ENCODE measurements at places on chromosomes 7 and 10.

DNA sequence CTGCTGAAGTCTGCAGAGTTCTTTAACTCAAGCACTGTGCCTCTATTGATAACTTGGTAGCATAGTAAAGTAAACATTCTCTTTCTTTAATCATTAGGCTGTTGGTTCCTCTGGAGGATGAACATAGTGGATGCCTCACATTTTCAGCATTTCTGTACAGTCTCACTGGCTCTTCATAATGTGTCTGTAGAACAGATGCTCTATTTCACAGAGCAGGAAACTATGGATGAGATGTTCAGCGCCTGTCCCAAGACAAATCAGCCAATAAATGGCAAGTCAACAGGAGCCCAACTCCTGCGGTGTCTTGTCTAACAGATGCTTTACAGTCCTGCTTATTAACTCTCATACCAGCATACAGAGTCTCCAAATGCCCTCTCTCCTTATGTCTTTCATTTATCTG lies 36.5 kb downstream of the NRBF2 start:
- DNase-seq, result no peak

DNA sequence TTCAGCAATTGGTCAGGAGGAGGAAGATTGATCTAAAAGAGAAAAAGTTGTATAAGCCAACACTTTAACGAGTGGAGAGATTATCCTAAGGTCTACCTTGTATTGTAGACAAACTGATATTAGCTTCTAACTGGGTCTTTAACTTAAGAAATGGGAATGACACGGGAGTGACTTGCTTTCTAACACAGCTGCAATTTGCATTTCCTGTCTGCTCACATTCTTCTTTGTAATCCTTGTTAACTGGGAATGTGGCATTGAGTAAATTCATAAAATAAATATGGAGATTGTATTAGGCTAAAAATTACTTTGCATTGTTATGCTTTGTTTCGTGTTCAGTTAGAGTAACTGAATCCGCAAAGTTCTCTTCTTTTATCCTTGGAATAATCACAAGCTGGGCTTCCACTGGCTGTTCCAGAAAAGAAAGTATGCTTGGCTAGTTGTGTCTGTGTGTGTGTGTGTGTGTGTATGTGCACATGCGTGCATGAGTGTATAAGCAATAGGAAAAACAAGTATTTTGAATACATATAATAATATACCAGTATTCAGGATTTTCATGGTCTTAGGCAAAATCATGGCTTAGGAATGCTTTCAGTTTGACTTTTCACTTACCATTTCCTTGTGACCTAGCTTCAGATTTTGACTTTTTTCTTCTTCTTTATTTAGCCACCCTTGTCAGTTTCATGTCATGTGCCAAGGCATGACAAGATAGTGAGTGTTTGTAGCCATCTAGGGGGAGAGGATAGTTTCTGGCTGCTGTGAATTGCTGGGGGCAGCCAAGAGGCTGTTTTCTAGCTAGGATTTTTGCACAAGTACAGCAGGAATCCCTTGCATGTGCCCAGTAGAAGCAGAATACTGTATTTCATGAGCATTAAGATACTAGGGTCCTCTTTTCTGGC lies 54.5 kb upstream of the FZD8 start:
- no peak for DNase-seq

DNA sequence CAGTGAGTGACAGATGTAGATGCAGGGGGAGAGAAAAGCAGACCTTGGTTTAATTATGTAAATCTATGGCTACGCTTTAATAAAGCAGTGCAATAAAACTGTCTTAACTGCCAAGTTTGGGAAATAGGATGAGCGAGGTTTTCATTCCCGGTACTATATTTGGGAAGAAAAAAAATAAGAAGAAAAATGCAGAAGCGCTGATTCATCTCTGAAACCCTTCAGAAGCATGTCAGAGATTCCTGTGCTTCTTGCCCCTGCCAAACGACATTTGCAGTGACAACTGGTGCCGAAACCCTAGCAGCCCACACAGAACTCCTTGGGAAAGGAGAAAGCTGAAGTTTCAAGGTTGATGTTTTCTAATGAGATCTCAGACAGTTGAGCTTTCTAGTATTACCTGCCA lies 380.7 kb downstream of the REEP3 start:
- no peak for DNase-seq

- DNase-seq, result no peak
Measured at GRCh38 chr10:131925011-131925649, 24.3 kb downstream of the PPP2R2D start.

DNA sequence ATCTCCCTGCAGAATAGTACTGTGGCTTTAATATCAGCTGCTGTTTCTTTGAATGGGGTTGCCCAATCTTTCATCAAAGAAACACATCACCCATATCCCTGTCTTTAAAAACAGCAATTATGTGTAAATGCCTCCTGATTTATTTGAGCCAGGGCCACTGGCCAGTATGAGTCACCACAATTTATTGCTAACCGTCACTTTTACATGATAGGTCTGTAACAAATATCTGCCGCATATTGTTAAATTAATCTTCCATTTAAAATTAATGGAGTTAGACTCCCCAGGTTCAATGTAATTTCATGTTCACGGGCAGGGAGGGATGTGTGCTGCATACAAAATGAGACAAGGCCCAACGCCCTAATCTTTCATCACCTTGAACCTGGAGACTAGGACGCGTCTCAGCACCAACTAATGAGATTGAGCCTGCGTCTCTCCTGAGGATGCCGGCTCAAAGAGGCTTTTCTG lies 673.4 kb downstream of the AUTS2 start:
- DNase-seq, result no peak

DNA sequence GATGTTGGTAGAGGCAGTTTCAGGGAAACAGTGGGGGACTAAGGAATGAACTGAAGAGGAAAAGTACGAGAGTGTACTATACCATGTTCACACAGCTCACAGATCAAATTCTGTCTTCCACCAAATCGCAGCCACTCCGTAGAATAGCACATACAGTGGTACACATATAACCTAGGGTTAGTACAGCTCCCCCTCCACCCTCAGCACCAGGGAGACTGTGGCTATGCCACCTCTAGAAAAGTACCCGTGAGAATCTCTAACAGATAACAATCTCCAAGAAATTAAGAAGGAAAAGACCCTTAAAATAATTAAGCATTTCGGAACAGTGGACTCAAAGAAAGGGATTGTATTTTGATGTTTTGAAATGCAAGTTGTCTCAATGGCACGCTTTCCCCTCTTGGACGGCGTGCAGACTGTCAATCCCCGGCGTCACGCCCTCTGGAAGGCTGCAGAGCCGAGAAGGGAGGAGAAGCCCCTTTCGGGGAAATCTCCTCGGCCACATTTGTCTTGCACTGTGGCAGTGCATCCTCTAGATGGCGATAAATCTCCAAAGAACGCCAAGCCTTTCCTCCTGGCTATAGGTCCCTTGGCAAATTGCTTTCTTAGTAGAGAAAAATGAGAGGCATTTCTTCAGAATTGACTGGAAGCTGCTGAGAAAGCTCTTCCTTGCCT lies 345.0 kb downstream of the REEP3 start:
- DNase-seq, result peak; percentile 18

- DNase-seq, result peak; percentile 75
Measured at GRCh38 chr10:103069453-103070331, 123.4 kb downstream of the NT5C2 start.

- no peak for DNase-seq
Measured at GRCh38 chr7:33829536-33829935, 75.8 kb upstream of the BMPER start.

DNA sequence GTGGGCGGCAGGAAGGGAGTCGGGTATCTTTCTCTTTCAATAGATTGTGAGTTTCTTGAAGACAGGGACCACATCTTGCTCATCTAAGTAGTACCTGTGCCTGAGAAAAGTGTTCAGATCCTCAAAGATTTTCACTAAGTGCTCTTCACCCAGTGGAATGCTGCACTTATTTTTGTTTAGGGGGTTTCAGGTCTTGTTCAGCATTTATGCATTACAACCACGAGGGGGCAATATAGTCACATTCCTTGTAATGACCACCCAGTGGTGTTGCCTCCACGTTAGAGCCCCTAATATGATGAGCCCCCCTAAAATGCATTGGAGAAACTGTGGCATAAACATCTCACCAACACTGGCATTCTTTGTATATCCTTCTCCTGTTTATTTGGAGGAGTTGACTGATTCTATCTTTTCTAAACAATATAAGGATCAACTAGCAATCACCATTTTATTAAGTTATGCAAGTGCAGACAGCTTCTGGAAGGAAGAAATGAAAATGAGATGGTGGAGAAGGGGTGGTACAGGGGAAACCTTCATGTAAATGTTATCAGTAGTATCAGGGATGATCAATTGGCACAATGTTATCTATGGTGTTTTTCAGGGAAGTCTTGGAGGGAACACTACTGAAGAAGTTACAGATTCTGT lies 3.1 kb upstream of the PAPSS2 start:
- DNase-seq, result peak; percentile 42

GRCh38 chr10:74995806-74996205 lies 115.7 kb upstream of the SAMD8 start:
- no peak for DNase-seq

DNA sequence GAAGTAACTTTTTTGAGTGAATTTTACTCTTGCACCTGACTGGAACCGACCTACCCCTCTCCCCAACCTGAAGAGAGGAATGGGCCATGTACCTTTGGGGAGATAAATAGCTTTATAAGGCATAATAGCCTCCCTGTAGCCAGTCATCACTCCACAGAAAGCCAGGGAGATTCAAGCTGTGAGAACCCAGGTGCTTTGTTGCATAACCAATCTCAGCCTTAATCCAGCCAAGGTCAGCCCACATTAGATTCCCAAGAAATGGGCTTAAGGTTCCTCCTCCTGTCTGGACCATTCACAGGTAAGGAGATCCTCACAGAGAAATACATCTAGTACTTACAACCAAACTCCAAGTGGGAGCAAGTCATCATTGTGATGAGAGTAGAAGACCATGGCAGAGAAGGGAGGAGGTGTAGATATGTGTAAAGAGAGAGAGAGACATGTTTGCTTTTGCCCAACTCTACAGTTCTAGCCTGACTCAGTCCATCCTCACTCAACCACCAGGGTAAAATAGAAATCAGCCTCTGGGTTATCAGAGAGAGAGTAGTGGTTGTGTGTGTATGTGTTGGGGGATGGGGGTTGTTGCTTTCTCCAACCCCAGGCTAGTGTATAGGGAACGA lies 23.6 kb downstream of the SKIDA1 start:
- no peak for DNase-seq

- DNase-seq, result peak; percentile 69
Measured at GRCh38 chr7:7761974-7762779, 43.8 kb upstream of the RPA3 start.

DNA sequence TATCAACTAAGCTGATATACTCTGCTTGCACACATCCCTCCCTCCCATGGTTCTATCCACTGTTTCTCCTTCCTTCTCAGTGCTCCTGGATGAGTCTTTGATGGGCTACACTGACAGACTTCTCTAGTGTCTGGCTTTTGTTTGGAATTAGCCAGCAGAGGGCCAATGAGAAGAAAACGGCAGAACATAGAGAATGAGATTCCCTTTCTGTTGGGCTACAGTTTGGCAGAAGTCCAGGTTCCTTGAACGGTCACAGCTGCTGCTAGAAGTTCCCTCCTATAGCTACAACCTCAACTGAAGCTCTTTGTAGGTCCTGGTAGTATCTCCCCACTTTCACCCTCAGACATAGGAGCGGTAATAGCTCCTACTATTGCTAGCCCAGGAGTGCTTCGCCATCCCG lies 251.1 kb upstream of the LRRN3 start:
- no peak for DNase-seq

DNA sequence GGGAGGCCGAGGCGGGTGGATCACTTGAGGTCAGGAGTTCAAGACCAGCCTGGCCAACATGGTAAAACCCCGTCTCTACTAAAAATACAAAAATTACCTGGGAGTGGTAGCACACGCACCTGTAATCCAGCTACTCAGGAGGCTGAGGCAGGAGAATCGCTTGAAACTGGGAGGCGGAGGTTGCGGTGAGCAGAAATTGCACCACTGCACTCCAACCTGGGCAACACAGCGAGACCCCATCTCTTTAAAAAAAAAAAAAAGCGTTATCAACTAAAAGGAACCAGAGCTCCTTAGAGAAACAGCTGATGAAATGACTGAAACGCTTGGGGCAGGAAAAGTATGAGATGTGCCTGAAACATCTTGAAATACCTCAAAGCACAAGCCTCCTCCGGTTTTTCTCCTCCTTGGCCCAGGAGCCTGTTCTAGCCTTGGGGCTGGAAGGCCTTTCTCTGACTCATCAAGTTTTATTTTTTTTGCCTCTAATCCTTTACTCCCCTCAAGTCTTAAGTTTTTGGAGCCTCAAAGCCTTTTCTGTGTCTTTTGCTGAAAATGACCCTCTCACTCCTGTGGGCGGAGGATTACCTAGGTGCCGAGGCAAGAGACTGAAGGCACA lies 2.6 kb upstream of the METTL27 start:
- no peak for DNase-seq

- DNase-seq, result no peak
Measured at GRCh38 chr7:81053623-81054022, 134.8 kb upstream of the SEMA3C start.

DNA sequence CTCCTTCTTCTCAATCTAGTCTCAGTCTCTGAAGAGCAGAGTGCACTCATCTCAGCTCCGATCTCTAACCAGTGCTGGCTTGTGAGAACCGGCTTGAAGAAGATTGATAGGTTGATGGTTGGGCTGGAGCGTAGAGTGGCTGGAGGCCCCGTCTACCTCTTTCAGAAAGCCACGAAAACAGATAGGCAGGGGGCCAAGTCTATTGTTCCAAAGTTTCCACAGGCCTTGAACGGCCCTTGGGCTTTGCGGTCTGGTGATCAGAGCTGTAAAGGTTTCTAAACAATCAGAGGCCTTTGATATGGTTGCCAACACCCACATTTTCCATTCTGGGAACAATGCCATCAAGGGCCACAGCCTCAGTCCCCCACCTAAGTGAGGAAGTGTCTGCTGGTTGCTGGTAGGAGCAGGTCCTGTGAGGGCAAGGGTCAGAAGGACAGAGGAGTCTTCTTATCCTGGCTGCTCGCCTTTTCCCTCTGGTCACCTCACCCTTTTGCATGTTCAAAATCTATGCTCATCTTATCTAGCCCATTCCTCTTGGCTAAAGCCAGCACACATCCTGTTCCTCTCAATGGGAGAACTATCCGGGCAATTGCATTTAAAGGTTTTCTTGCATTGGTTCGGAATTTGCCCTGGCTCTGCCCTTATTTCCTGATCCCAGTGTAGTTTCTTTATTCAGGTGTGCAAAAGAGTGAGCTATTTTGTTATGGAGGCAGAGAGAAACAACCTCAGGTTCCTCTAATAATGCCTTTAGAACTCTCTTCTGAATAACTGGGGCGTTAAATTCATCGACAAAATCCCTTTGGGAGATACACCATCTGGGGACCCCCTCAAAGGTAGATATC lies 70.3 kb upstream of the KMT2E start:
- peak; percentile 77 for DNase-seq

DNA sequence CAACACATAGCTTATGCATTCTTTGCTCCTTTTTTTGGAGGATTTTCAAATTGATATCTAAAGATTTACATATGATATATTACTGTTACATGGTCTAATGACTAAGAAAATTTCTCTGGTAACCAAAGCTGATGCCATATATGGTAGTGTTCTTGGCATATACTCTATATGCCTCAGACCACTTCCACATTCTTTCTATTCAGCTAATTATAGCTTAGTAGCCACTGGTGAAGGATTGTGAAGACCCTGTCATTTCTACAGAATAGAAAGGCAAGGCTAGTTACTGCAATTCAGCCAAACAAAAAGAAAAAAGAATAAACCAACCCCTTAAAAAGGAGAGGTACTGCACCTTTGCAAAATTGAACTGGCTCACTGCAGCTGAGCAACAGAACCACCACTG lies 3.7 kb downstream of the PURB start:
- peak; percentile 34 for DNase-seq

Measured in CD4-positive, alpha-beta T cell treated with Interleukin-4 for 1 hour (primary cell).